ENCODE measurements at places on chromosomes 2 and 18.

DNA sequence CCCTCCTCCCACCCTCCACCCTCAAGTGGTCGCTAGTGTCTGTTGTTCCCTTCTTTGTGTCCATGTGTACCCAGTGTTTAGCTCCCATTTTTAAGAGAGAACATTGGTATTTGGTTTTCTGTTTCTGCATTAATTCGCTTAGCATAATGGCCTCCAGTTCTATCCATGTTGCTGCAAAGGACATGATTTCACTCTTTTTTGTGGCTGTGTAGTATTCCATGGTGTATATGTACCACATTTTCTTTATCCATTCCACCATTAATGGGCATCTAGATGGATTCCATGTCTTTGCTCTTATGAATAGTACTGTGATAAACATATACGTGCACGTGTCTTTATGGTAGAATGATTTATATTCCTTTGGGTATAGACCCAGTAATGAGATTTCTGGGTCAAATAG lies 42.9 kb downstream of the TSPYL6 start:
- DNase-seq: no peak

DNA sequence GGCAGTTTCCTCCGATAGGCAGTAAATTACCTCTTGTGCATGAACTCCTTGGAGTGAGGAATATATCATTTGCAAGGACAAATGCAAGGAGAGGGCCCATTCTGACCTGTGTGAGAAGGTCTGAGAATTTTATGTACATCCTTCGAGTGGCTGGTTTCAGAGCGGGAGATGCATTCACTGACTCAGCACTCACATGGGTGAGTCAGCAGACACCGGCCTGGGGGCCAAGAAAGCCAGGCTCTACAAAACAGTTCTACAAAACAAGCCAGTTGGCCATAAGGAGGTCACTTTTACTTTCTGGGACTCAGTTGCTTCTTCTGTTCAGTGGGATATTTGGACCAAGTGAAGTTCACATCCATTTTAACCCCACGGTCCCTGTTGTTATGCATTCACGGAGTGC lies 35.3 kb downstream of the CYP26B1 start:
- no peak for DNase-seq

GRCh38 chr2:178415979-178416378 lies 35.0 kb downstream of the PRKRA start:
- no peak for DNase-seq

DNA sequence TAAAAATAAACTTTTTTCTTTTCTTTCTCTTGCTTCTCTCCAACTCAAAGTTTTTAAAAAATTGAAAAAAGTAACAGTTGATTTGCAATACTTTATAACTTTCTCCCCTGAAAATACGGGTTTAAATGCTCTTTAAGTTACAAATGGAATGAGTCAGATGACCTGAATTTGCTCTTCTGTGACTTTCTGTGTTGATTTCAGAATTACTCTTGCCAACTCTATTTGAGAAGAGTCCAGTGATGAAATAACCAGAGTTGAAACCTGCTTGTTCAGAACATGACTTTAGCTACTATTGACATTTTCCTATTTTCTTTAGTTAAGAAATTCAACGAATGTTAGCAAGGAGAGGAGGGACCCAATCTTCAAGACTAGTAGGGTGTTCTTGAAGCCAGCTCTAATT lies 146.1 kb upstream of the ZSWIM2 start:
- no peak for DNase-seq

DNA sequence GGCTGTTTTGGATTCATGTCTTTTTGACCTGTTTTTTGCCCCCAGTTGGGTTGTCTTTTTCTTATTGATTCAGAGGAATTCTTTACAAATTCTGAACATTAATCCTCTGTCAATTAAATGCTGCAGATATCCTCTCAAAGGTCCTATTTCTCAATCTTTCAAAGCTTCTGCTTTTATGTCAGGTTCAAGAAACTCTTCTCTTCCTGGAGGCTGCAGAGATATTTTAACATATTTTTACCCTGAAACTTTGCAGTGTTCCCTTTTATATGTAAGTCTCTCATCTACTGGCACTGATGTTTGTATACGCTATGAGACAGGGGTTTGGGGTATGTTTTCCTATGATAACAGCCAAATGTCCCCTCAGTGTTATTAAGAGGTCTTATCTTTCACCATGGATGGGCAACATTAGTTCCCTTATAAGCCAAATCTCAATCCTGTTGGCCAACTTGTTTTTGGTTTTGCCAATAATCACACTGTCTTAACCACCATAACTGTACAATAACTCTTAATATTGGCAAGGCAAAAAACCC lies 159.3 kb downstream of the HDAC4 start:
- no peak for DNase-seq

DNA sequence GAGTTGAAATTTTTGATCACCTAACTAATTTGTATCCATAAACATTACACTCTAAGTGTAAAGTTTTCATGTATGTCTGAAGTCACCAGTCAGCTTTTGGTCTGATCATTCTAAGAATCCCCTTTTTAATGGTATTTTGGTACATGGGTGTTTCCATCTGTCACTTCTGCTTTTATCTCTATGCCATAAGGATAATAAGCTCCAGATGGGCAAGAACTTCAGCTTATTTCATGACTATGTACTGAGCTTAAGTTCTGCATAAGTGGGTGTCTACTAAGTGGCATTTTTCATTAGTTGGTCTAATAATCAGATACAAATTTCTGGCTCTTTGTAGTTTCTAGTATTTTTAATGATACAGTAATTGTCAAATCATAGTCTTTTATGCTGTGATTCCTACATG lies 20.4 kb downstream of the UBXN4 start:
- DNase-seq: no peak

DNA sequence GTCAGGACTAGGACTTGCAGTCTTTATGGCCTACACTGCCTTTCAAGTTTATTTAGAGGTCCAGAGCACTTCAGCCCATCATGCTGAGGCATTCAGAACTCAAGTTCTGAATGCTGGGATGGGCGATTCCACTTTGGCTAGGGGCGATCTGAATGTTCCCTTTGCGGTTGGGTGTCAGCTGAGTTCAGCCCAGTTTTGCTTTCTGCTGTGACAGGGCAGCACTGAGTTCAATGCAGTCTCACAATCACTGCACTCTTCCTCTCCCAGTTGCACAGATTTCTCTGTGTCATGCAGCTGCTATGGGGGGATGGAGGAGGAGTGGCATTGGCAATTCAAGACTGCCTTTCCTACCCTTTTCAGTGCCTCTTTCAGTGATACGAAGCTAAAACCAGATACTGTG lies 1232.0 kb upstream of the FAM98A start:
- DNase-seq: no peak

All from aorta (tissue), 5 donors.